ENCODE measurements at places on chromosomes 7 and 10.
A peak's percentile ranks its signal among the peaks of the same experiment; 100 is the strongest.

- DNase-seq, result peak; percentile 49
These were observed 32.1 kb downstream of the PFKP start for GRCh38 chr10:3099291-3100092.

GRCh38 chr7:41567731-41568114 is 135.2 kb downstream of the INHBA start:
- DNase-seq, result no peak

GRCh38 chr7:149261316-149261828 is 624 bp upstream of the ZNF783 start:
- DNase-seq, result peak; percentile 27

DNA sequence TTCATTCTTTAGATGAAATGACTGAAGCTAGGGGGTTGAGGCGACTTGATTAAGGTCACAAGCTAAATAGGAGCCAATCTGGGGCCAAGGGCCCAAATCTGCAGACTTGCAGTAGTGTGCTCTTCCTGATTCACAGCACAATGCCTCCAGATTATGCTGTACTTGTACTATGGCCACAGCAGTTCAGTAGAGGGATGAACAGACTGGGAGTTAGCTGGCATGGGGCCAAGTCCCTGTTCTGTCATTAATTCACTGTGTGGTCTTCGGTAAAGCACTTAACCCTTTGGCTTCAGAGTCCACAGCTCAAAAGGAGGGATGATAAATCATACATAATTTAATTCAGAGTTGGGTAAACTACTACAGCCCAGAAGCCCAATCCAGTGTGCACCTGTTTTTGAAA is 196.8 kb downstream of the XPNPEP1 start:
- DNase-seq, result no peak

Data from H4 (cell line).